Heart right ventricle (tissue), 16 donors: ENCODE measurements at places on chromosomes 1 and 21.

GRCh38 chr21:38930853-38931252 lies 125.1 kb downstream of the ETS2 start:
- no peak for DNase-seq
- H3K4me3 ChIP-seq: no peak overlapping the region
- peaks cover 9% of the 10 kb centered on the region for H3K4me1 ChIP-seq

- no peaks in the 10 kb centered on the region for H3K27me3 ChIP-seq
- no peak overlapping the region for H3K27ac ChIP-seq
- no peak for DNase-seq
- no peaks in the 10 kb centered on the region for H3K36me3 ChIP-seq
- no peaks in the 10 kb centered on the region for H3K4me1 ChIP-seq
Measured at GRCh38 chr1:44442791-44443190, 37.7 kb downstream of the RNF220 start.

GRCh38 chr21:45110873-45111624 lies 36.7 kb downstream of the ADARB1 start:
- no peak overlapping the region for H3K4me3 ChIP-seq
- no peaks in the 10 kb centered on the region for H3K27me3 ChIP-seq
- no peaks in the 10 kb centered on the region for H3K36me3 ChIP-seq
- peak overlapping the region; percentile 78 for H3K27ac ChIP-seq

- no peak overlapping the region for H3K27ac ChIP-seq
- no peak for DNase-seq
- peaks cover 41% of the 10 kb centered on the region for H3K4me1 ChIP-seq
- no peaks in the 10 kb centered on the region for H3K27me3 ChIP-seq
- H3K36me3 ChIP-seq: no peaks in the 10 kb centered on the region
Measured at GRCh38 chr1:36137776-36138175, 11.5 kb downstream of the TRAPPC3 start.

GRCh38 chr21:39062196-39062595 lies 121.1 kb downstream of the PSMG1 start:
- no peaks in the 10 kb centered on the region for H3K27me3 ChIP-seq
- H3K36me3 ChIP-seq: no peaks in the 10 kb centered on the region
- peaks cover 12% of the 10 kb centered on the region for H3K4me1 ChIP-seq
- no peak overlapping the region for H3K4me3 ChIP-seq

- H3K4me1 ChIP-seq: no peaks in the 10 kb centered on the region
- no peaks in the 10 kb centered on the region for H3K27me3 ChIP-seq
- no peaks in the 10 kb centered on the region for H3K36me3 ChIP-seq
- no peak overlapping the region for H3K4me3 ChIP-seq
Measured at GRCh38 chr1:101051688-101052638, 26.4 kb upstream of the DPH5 start.

- no peaks in the 10 kb centered on the region for H3K27me3 ChIP-seq
- no peaks in the 10 kb centered on the region for H3K4me1 ChIP-seq
- H3K4me3 ChIP-seq: no peak overlapping the region
- DNase-seq: no peak
Measured at GRCh38 chr1:248813546-248813945, 12.2 kb downstream of the SH3BP5L start.

DNA sequence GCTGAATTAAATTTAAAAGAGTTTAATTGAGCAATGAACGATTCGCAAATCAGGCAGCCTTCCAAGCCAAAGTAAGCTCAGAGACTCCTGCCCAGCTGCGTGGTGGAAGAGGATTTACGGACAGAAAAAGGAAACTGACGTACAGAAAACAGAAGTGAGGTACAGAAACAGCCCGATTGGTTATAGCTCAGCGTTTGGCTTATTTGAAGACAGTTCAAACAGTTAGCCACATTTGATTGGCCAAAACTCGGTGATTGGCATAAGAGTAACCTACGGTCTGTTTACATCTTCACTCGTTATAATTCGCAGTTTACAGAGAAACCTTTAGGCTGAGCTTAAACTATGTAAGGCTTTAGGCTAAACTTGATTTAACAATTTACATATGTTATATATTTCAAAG lies 46.9 kb downstream of the CR1L start:
- H3K27ac ChIP-seq: no peak overlapping the region
- no peaks in the 10 kb centered on the region for H3K4me1 ChIP-seq
- no peak for DNase-seq
- peaks cover 17% of the 10 kb centered on the region for H3K27me3 ChIP-seq
- no peak overlapping the region for H3K4me3 ChIP-seq
- H3K36me3 ChIP-seq: no peaks in the 10 kb centered on the region

- H3K4me1 ChIP-seq: peaks cover 19% of the 10 kb centered on the region
- DNase-seq: no peak
- H3K27ac ChIP-seq: no peak overlapping the region
- H3K4me3 ChIP-seq: peak overlapping the region; percentile 26
- H3K27me3 ChIP-seq: peaks cover 78% of the 10 kb centered on the region
Measured at GRCh38 chr1:202709276-202710041, 795 bp downstream of the SYT2 start.

- no peak for DNase-seq
- peaks cover 8% of the 10 kb centered on the region for H3K36me3 ChIP-seq
- no peak overlapping the region for H3K4me3 ChIP-seq
- H3K4me1 ChIP-seq: peaks cover 22% of the 10 kb centered on the region
- H3K27ac ChIP-seq: no peak overlapping the region
Measured at GRCh38 chr1:15739745-15740144, 2.6 kb upstream of the TMEM82 start.

DNA sequence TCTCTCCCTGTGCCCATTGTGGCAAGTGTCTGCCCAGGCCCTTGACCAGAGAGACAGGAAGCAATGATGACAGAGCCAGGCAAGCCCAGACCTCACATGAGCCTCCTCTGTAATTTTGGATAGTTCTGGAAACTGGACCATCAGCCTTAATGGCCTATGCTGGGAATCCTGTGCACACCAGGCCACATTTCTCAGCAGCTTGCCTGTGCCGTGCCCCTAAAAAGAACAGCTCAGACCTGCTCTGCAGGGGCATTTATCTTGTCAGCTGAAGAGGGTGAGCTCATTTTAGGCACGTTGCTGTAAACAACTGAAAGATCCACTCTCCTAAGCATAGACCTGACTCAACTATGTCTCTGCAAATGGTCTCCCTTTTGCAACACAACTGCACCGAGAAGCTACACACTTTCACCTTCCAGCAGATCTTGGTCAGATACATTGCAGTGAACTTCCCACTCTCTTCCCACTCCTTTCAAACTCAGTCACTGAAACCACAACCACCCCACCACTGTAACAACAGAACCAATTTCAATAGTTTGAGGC lies 53.5 kb upstream of the BACH1 start:
- no peaks in the 10 kb centered on the region for H3K36me3 ChIP-seq
- no peak overlapping the region for H3K4me3 ChIP-seq
- H3K27me3 ChIP-seq: no peaks in the 10 kb centered on the region
- no peak overlapping the region for H3K27ac ChIP-seq
- no peak for DNase-seq
- H3K4me1 ChIP-seq: no peaks in the 10 kb centered on the region

DNA sequence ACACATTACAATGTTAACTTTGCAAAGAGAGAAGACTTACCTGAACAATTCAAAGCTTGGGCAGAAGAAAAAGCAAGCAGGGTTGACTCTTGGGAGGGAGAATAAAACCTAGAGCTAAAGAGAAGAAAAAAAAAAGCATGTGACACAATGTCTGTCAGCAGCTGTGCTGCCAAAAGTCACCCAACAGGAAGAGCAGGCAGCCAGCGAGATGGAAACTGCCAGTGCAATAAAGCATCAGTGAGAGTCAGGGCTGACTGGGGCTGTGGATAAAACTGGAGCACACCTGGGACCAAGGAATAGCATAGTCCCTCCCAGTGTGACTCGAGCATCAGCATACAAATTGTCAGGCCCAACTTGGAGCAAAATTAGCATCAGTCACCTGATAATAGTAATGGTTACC lies 65.0 kb upstream of the SLC22A15 start:
- no peaks in the 10 kb centered on the region for H3K27me3 ChIP-seq
- no peak overlapping the region for H3K27ac ChIP-seq
- no peaks in the 10 kb centered on the region for H3K36me3 ChIP-seq
- H3K4me1 ChIP-seq: no peaks in the 10 kb centered on the region
- H3K4me3 ChIP-seq: no peak overlapping the region
- no peak for DNase-seq

- H3K36me3 ChIP-seq: peaks cover 18% of the 10 kb centered on the region
- no peak for DNase-seq
- no peak overlapping the region for H3K4me3 ChIP-seq
- no peaks in the 10 kb centered on the region for H3K27me3 ChIP-seq
- H3K4me1 ChIP-seq: no peaks in the 10 kb centered on the region
- H3K27ac ChIP-seq: no peak overlapping the region
Measured at GRCh38 chr1:217620814-217621213, 10.1 kb downstream of the GPATCH2 start.

DNA sequence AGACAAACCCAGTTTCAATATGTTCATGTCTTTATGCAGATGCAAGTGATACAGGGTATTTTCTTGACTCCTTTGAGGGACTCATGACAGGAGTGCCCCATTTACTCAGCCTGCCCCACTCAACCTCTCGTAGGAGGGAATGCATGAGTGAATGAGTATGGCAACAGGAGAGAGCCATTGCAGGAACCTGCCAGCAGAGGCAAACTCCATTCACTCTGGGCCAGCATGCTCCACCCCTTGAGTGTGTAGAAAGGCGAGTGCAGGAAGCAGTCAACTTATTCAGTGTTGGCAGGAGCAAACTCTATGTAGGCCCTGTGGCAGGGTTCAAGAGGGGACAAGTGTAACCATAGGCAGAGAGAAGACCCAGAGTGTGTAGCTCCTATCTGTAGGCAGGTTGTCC lies 1526.3 kb downstream of the PLA2G4A start:
- DNase-seq: no peak
- H3K4me3 ChIP-seq: no peak overlapping the region
- H3K36me3 ChIP-seq: no peaks in the 10 kb centered on the region
- H3K4me1 ChIP-seq: no peaks in the 10 kb centered on the region
- H3K27ac ChIP-seq: no peak overlapping the region
- no peaks in the 10 kb centered on the region for H3K27me3 ChIP-seq

DNA sequence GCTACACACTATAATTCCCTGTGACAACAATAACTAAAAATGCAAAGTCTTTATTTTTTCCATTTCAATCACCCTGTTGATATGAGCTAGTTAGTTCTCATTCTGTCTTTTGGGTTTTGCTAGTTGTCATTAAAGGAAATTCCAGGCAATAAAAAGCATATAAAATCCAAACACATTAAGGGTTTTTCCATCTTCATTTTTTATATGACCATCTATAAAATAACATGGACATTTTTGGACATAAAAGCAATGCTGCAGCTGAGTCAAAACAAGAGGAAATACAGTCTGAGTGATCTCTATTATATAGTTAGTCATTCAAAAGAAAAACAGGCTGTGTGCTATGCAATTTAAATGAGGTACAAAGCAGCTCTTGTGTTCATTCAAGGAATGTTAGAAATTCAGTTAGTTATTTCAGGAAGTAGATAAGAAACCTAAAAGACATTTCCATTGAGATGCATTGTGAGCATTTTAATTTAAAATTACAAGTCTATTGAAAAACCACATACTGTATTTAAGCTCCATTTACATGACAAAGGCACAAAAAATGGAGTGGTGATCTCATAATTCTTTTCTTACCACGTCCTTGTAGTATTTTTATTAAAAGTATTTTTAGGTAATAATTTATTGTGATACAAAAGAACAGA lies 67.3 kb upstream of the BCL10 start:
- no peak for DNase-seq
- no peaks in the 10 kb centered on the region for H3K36me3 ChIP-seq
- no peaks in the 10 kb centered on the region for H3K27me3 ChIP-seq
- H3K27ac ChIP-seq: peak overlapping the region; percentile 38
- peaks cover 25% of the 10 kb centered on the region for H3K4me1 ChIP-seq

DNA sequence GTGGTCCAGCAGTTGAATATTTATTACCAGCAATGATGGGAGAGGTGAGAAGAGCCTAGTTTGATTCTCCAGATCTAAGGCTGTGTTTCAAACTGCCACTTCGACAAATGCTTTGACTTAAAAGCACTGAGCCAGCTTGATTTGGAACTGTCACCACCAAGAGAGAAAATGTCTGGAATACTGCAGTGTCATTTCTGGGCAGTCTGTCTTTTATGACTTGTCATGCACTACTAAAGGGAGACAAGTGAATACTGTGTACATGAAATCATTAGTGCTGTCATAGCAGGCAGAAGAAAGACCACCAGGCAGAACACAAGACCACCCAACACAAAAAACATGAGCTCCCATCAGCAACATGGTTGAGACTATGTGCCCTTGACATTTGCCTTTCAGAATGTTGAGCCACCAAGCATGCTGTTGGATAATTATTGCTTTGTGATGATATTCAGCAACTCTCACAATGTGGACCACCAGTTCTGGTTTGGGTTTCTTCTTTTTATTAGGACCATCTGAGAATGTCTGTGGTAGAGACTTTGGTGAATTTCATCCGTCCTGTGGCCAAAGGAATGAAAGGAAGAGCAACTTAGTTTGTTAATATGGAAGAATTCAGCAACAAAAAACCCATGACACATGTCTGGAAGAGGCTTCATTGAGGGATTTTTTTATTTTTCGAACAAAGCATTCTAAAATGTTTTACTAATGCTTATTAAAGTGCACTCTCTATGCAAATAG lies 125.8 kb downstream of the NTMT2 start:
- no peak for DNase-seq
- H3K4me1 ChIP-seq: no peaks in the 10 kb centered on the region
- no peak overlapping the region for H3K27ac ChIP-seq
- no peaks in the 10 kb centered on the region for H3K36me3 ChIP-seq
- H3K27me3 ChIP-seq: no peaks in the 10 kb centered on the region
